Suppressor macrophage treated with lipopolysaccharide for 1 hour (primary cell): ENCODE measurements at places on chromosomes 12 and 14.
A peak's percentile ranks its signal among the peaks of the same experiment; 100 is the strongest.

DNA sequence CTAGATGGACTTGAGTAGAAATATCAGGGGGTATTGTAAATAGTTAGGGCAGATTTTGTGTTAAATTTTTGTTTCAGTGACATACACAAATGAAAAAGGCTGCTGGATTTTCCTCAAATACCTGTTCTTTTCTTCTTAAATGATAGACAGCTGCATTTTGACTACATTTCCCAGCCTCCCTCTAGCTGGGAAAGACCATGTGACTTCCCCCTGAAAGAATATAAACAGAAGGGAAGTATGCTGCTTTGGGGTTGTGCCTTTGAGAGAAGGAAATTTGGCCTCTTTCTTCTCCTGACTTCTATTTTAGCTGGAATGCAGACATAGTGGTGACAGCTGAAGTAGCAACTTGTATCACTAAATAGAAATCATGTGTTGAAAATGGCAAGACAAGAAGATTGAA is 476.1 kb upstream of the SYT1 start:
- DNase-seq, result no peak

- DNase-seq, result no peak
Measured at GRCh38 chr14:75667099-75667765, 6.2 kb downstream of the TTLL5 start.

GRCh38 chr12:63149909-63150712 is 890 bp downstream of the AVPR1A start:
- no peak for DNase-seq

- no peak for DNase-seq
Measured at GRCh38 chr12:54654926-54655325, 6.8 kb upstream of the DCD start.

GRCh38 chr14:44897845-44898151 is 63.9 kb downstream of the KLHL28 start:
- no peak for DNase-seq

DNA sequence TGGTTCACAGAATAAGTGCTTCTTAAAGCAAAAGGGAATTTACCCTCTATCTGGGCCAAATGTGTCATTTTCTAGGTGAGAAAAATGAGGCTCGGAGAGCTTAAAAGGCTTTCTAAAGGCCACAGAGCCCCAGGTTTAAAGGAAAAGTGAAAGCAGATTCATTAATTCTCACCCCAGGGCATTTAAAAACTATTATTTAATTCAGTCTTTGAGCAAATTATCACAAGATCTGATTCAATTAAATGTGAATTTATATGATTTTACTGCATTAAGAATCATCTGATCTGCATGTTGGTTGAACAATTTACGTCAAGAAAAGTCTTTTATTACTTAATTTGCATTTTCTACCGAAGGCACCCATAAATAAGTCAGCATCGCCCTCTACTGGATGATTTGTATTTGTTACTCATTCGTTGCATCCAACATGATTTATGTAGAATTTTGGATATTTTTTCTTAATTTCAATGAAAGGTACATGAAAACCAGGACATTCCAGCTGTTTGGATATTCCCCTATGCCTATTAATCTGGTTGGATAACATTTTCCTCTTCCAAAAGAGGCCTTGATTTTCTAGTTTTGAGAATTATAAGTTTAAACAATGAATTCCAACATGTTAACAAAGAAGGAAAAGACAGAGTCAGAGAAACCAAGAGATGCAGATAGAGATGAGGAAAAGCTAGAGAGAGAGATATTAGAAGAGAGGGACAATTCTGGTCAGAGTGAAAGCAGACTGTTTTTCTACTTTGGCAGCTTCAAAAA is 19.1 kb upstream of the DHRS7 start:
- DNase-seq, result peak; percentile 77

- no peak for DNase-seq
Measured at GRCh38 chr14:56720703-56721460, 89.4 kb downstream of the OTX2 start.

DNA sequence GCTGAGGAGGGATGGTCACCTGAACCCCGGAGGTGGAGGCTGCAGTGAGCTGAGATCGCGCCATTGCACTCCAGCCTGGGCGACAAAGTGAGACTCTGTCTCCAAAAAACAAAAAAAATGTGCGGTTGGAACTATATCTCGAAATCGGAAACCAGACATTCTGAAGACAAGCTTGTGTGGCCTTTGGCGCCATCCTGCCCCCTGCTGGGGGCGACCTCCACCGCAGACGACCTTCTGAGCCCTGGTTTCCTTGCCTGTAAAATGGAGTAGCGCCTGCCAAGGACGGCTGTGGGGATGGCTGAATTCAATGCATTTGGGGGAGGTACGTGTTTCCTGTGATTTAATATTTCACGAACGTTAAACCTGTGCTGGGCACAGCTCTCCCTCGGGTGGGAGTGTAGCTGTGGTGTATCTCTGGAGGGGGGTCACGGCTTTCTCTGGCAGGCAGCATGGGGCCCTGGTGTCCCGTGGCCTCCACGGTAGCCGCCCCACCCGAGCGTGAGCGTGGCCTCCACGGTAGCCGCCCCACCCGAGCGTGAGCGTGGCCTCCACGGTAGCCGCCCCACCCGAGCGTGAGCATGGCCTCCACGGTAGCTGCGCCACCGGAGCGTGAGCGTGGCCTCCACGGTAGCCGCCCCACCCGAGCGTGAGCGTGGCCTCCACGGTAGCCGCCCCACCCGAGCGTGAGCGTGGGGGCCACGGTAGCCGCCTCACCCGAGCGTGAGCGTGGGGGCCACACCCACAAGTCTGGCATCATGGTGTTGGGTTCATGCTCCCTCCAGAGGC is 55.3 kb downstream of the LRCOL1 start:
- DNase-seq, result peak; percentile 15

DNA sequence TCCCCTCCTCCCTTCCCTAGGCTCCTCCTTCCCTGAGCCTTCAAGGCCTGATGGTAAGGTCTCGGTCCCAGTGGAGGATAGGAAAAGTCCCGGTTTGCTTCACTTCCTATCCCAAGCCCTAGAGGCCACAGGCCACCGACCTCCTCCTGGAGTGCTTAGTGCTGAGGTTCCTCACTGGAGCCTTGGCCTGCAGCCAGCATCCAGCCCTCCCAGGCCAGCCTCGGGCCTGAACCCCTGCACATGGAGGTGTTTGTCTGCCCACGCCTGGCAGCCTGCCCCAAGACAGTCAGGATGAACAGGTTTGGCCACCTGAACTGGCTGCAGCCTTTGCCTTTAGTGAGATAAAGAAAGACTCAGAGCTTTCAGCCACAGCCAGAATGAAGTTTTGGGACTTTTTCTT is 15.8 kb upstream of the KRT7 start:
- peak; percentile 69 for DNase-seq

DNA sequence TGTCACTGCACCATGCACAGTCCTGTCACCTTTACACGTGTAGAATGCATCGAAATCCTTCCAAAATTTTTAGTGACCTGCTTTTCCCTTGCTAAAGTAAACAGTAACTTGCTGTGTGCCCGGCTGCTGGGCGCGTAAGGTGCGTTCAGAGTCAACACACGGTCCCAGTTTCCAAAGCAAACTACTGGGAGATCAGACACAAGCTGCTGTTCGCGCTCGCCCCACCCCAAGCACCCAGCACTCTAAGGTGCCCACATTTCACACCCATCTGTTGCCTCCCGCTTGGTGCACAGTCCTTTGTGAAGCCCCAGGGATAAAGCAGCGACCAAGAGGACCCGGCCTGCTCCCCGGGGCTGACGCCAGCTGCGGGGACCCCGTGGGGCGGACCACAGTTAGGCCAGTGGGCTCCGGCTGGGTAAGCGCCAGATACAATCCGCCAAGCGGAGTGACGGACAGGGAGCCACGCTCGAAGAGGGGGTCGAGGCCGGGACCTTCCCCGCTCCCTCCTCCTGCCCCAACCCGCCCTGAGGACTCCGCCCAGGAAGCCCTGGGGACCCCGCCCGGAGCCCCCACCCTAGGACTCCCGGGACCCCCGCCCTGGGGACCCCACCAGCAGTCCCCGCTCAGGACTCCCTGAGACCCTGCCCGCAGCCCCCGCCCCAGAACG is 633 bp downstream of the STX2 start:
- DNase-seq, result peak; percentile 14

DNA sequence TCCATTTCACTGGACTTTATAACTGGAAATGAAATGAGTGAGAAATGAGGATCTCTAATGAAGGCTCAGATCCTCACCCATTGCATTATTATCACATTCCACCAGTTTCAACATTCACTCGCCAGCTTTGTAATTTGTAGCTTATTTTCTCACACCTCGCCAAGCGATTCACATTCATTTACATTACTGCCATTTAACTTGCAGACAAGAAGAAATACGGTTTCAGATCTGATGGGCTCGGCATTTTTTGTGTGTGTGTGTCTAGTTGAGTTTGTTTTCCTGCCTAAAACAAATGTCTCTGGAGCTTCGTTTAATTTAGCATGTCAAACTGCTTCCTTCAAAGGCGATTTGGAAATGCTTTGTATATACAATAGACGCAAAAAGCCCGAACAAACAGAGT is 132.2 kb downstream of the FLRT2 start:
- no peak for DNase-seq
